ENCODE measurements at places on chromosomes 4 and X.
A peak's percentile ranks its signal among the peaks of the same experiment; 100 is the strongest.

DNA sequence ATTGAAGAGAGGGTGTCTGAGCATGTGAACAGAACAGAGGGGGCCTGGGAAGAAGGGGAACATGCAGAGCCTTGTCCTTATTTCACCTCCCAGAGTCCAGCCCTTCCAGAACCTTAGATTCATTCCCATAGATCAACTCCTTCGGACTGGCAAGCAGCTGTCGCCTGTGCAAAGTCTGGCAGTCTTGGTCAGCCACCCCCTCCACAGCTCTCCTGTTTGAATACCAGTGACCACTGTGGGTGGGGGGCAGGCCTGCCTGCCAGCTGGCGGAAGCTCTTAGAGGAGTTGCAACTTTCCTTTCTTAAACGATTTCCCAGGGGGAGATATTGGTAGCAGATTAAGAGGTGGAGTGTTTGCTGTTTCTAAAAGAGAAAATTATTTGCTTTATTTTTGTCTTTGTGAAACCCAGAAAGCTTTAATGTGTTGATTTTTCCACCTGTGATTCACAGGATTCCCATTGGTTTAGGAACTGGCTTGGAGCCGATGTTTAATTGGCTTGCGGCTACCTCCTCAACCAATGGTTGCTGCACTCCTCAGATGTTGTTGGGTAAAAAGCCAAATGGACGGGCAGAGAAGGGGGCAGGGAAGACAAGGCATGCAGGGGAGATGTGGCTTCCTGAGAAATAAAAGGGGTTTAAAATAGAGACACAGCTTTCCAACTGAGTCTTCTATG lies 62.2 kb upstream of the PRPS1 start:
- no peak for DNase-seq

GRCh38 chrX:23978491-23978890 lies 48.5 kb downstream of the KLHL15 start:
- DNase-seq, result no peak

DNA sequence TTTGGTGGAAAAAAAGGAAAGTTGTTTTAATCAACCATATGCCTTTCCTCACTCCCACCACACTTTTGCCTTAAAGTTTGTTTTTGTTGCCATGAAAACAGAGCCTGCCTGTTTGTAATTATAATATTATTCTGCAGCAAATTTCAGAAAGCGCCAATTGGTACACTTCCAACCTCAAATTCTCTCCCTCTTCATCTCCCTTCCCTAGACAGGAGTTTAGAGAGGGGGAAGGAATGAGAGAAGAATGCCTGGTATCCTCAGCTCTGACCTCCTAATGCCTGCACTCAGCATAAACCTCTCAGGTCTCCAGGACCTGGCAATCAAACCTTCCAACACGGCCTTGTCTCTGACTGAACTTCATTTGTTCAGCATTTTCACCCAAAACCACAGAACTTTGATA lies 138.4 kb upstream of the HCCS start:
- no peak for DNase-seq

GRCh38 chrX:10582945-10583344 lies 37.4 kb downstream of the MID1 start:
- DNase-seq, result no peak

GRCh38 chr4:124262211-124263179 lies 450.0 kb downstream of the ANKRD50 start:
- DNase-seq, result peak; percentile 1

DNA sequence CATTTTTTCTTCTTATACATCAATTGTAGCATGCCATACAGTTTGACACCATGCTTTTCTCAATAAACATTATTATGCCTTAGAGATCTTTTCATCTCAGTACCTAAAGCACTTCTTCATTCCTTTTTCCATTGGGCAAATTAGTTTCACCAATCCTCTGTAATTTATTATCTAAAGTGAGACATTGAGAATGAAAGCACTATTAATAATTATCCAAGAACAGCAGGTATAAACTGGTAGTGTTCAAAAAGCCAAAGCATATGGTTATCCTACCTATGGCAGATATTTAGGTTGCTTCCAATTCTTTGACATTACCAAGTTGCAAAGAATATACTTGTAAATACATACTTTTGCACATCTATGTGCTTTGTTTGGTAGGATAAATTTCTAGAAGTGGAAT lies 15.6 kb downstream of the LAMTOR3 start:
- DNase-seq, result no peak

GRCh38 chrX:110691446-110691845 lies 104.2 kb downstream of the CHRDL1 start:
- no peak for DNase-seq

- no peak for DNase-seq
These were observed at the start of gene IGFBP7 for GRCh38 chr4:57109847-57110639. TSS of gene IGFBP7 (minus strand) at chr4:57110385. CDS start at chr4:57110351, 34 bp downstream.

DNA sequence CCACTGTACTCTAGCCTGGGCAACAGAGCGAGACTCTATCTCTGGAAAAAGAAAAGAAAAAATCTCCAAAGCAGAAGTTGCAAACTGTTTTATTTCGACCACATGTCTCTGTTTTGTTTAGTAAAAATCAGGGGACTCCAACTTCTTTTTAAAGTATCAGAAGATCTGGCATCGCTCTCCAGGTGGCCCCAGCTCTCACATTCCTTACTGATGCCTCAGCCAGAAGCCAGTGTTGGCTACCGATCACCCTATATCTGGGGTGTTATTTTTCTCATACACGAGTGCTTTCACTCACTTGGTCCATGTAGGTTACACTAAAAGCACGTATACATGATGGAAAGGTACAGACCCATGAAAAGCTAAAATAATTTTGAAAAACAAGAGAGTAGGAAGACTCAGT lies 8.3 kb downstream of the MPP1 start:
- DNase-seq, result no peak

DNA sequence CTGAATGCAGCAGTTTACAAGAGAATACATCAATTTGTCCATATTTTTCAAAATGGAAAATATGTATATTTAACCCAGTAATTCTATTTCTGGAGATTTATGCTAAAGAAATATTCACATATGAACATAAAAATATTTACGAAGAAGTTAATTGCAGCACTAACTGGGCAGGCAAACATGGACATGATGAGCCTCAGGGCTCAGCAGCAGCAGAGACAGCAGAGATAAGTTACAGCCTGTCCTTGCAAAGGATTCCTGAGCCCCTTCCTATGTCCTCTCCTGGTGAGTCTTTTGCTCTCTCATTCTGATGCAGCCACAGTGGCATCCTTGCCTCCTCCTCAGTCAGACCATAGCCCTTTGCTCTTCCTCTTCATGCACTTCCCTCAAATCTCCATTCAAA lies 680.6 kb upstream of the CPEB2 start:
- no peak for DNase-seq

- DNase-seq, result no peak
These were observed 135.2 kb downstream of the SLIT2 start for GRCh38 chr4:20386906-20387305.

- DNase-seq, result no peak
These were observed 27.3 kb upstream of the CRLF2 start for GRCh38 chrX:1239681-1240142.

DNA sequence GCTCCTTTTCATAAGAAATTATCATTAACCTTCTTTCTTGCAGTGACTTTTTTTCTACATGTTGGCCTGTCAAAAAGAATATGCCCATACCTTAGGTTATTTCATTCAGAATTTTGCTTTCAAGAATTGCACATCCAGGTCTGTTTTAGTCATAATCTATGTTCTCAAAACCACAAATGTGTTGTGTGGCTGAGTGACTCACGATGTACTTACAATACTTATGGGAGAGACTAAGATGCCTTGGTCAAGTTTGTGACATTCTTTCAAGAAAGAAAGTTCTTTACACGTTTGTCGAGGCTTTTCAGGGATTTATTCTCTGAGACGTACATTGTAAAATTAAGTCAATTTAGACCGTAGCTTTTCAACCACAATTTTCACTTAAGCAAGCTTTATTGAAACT lies 396.7 kb downstream of the FSTL5 start:
- DNase-seq, result no peak

GRCh38 chr4:33057736-33058135 lies 2337.6 kb downstream of the PCDH7 start:
- DNase-seq, result no peak

- no peak for DNase-seq
These were observed 46.7 kb downstream of the MAOB start for GRCh38 chrX:43835559-43835958.
